ENCODE measurements at places on chromosomes 12 and 14.
A peak's percentile ranks its signal among the peaks of the same experiment; 100 is the strongest.

DNA sequence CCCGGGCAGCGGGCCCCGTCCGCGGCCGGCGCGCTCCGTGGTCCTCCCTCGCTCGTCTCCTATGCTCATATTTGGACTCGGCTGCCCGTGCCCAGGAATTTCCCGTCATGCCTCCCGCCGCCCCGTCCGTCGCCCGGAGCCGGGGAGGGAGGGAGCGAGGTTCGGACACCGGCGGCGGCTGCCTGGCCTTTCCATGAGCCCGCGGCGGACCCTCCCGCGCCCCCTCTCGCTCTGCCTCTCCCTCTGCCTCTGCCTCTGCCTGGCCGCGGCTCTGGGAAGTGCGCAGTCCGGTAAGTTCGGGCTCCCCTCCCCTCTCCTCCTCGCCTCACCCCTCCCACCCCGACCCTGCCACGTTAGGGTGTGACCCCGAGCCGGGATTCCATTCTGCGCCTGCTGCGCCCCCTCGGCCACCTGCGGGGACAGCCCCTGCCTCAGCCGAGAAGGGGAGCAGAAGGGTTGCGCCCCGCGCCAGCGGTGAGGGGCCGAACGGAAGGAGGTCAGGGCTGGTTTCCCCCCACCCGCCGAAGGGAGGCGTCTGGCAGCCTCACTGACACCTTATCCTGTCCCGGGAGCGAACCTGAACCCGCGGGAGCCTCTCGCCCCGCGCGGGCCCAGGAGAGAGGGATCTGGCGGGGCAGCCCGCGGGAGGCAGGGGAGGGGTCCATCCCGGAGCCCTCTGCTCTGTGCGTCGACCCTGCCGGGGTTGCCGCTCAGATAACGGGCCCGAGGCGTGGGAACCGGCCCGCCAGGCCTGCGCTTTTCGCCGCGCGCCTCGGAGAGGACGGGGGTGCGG lies at the start of gene MSRB3:
Gene MSRB3, plus strand, starts transcription at position 108 of the 793 bp plus-strand sequence. CDS start 29,897 bp downstream, outside the sequence.
- no peak for DNase-seq
- H3K27me3 ChIP-seq = no peaks in the 10 kb centered on the region
- peak within 1 kb of the TSS; percentile 87 for H3K4me3 ChIP-seq

DNA sequence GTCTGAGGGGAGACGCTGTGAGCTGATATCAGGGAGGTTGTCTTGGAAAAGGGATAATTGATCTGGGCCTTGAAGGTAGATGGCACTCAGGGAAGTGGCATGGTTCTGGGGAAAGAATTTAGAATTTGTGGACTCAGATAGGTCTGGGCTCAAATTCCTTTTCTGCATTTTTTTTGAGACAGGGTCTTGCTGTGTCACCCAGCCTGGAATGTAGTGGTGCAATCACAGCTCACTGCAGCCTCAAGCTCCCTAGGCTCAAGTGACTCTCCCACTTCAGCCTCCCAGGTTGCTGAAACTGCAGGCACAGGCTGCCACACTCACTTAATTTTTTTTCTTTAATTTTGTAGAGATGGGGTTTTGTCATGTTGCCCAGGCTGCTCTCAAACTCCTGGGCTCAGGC lies 98.1 kb upstream of the NCOR2 start:
- no peaks in the 10 kb centered on the region for H3K4me1 ChIP-seq
- H3K4me3 ChIP-seq = no peak overlapping the region
- no peak overlapping the region for H3K27ac ChIP-seq

DNA sequence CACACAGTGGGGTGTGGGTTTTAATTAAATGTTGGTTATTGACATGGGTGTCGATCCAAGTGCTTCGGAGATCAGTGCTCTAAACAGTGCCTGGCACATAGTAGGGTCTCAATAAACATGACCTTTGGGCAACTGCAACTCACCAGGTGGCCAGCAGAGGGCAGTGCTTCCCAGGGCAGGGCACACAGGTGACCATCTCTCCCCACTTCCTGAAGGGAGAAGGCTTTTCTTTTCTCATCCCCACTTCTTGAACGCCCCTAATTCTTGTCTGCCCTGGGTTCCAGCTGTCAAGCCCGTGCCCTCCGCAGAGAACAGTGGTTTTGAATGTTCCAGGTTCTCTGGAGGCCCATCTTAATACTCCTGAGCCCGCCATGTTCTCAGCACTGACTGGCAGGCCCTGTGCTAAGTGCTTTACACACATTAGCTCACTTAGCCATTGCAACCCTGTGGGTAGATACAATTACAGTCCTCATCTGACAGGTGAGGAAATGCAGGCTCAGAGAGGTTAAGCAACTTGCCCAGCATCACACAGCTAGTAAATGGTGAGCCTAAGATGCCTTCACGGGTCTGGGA lies 16.3 kb downstream of the RAPGEF3 start:
- no peaks in the 10 kb centered on the region for H3K27me3 ChIP-seq
- H3K36me3 ChIP-seq = no peaks in the 10 kb centered on the region
- no peak overlapping the region for H3K4me3 ChIP-seq
- H3K27ac ChIP-seq = no peak overlapping the region
- peaks cover 34% of the 10 kb centered on the region for H3K4me1 ChIP-seq

DNA sequence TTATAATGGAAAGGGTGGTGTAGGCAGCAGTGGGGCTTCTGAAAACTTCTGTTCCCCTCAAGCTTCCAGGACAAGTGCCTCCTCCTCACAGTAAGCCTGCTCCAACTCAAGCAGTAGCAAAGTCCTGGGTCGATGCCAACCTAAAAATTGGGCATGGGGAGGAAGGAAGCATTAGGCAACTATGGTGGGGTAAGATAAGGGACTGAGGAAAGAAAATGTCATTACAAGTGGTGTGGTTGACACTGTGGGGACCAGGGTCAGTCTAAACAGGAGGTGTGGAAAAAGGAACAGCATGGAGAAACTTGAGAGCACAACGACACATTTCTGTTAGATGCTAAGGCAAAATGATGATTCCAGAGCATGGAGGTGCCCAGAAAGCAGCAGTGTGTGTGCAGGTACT lies 34.9 kb downstream of the WIF1 start:
- H3K27ac ChIP-seq = no peak overlapping the region
- no peak for DNase-seq
- H3K27me3 ChIP-seq = no peaks in the 10 kb centered on the region
- H3K4me1 ChIP-seq = peaks cover 6% of the 10 kb centered on the region
- no peaks in the 10 kb centered on the region for H3K36me3 ChIP-seq

- no peaks in the 10 kb centered on the region for H3K27me3 ChIP-seq
- H3K27ac ChIP-seq = no peak overlapping the region
- DNase-seq = no peak
- H3K36me3 ChIP-seq = peaks cover 5% of the 10 kb centered on the region
- H3K4me1 ChIP-seq = peaks cover under 1% of the 10 kb centered on the region
These were observed 2.0 kb downstream of the CIROP start for GRCh38 chr14:23102801-23103200.

DNA sequence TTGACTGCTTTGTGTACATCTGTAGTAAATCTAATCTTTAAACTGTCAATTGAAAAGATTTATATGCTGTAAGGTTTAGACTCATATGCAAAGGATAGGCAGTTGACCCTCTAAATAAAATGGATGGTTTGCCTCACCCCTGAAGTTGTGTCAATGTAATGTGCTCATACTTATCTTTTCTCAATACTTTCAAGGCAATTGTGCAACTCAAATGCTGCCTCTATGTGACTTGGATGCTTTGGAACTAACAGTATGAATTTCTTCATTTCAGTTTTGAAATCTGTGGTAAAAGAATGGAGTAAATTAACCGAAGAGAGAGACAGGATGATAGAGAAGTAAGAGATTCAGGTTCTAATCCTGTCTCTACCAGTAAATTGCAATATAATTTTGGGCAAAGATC lies 9.7 kb downstream of the PDE6H start:
- H3K27ac ChIP-seq = no peak overlapping the region
- H3K36me3 ChIP-seq = no peaks in the 10 kb centered on the region
- no peak for DNase-seq
- H3K4me1 ChIP-seq = no peaks in the 10 kb centered on the region

GRCh38 chr14:101032433-101032832 lies 128.9 kb upstream of the RTL1 start:
- no peak for DNase-seq
- no peaks in the 10 kb centered on the region for H3K36me3 ChIP-seq
- no peak overlapping the region for H3K4me3 ChIP-seq
- H3K4me1 ChIP-seq = no peaks in the 10 kb centered on the region

All from vagina (tissue), 2 donors.